Hippocampal formation (tissue), 2 donors: ENCODE measurements at places on chromosomes 16 and 17.

DNA sequence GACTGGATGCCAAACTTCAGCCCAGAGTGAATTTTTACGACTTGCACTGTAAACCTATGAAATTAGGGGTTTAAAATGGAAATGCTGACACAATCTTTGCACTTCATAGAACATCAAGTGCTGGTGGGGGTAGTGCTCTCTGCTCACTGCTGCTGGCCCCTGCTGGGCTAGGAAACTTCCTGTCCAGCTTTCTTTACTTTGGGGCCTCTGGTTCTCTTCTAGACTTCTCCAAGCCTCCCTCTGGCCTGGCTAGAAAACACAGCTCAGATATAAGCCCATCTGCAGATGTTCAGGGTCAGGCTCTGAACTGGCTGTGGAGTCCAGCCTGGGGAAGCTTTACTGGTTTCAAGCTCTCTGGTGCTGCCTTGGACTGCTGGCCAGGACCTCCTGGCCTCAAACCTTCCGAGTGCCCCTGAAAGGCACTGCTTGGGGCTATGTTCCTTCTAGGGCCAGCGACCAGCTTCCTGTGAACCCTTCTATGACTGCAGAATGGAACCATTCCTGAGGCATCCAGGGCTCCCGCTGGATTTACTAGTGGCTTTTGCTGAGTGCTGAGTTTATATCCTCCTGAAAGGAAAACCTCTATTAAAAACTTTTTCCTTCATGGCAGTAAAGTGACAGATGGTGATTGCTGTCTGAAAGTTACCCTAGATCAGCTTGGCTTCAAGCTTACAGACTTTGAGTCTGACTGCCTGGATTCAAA, 59.4 kb downstream of the TBX4 start:
- DNase-seq: no peak

GRCh38 chr16:75109732-75110243, 6.8 kb downstream of the LDHD start:
- peak; percentile 24 for DNase-seq

- DNase-seq: no peak
Observed at GRCh38 chr17:76422406-76422805, 30.5 kb downstream of the UBE2O start.

GRCh38 chr17:31158746-31159377, 64.1 kb downstream of the NF1 start:
- no peak for DNase-seq

- no peak for DNase-seq
Observed at GRCh38 chr16:27526180-27526579, 23.5 kb downstream of the GTF3C1 start.

GRCh38 chr17:62751060-62751691, 56.9 kb downstream of the MARCHF10 start:
- DNase-seq: no peak

GRCh38 chr17:16987830-16988601, 16.1 kb upstream of the TNFRSF13B start:
- peak; percentile 59 for DNase-seq

DNA sequence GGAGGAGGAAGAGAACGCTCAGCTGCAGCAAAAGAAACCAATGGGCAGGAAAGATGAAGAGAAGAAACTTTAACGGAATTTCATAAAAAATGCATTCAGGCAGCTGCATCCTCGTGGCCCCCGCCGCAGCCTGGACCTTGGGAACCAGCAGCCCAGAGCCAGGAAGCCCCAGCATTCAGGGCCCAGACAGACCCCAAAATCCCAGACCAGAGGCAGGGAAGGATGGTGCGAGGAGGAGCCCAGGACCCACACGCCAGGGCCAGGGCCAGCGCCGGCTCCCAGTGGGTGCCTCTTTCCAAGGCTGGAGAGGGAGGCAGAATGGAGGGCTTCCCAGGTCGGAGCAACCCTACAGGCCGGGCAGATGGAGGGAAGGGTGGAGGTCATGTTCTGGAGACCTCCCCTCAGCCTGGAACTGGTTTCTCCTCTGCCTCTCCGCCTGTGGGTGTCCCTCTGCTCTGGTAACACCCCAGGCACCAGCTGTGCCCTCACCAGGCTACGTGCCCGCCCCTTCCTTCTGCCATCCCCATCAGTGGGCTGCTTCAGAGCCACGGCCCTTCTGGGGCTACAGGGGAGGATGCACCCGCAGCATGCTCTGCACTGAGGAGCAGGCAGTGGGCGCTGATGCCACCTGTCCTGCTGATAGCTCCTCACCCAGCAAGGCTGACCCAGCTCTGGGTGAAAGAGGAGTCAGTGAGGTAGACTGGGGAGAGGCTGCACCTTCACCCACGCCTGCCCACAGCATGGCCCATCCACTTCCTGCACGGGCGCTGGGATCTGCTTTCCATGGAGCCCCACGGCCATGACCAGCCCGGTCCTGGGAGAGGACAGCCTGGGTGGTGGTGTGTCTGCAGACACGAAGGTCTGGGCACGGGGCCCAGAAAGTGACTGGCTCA, 1.2 kb upstream of the MIF4GD start:
- no peak for DNase-seq

DNA sequence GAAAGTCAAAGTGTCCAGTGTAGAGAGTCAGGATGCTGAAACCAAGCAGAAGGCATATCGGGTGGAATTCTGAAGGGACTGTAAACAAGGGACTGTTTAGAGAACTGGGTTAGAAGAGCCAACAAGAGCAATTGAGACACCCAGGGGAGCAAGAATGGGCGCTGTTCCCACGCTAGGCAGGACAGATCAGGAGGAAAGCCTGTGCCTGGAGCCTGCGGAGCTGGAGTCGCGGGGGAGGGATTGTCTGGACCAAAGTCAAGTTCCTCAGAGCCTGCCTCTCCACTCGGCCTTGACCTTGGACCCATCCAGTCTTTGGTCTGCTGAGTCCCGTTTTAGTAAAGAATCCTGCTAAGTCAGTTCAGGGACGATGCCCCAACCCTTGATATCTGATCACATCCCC, 14.7 kb upstream of the KLHL36 start:
- no peak for DNase-seq

GRCh38 chr17:27566671-27567562, 64.1 kb upstream of the LGALS9 start:
- no peak for DNase-seq

DNA sequence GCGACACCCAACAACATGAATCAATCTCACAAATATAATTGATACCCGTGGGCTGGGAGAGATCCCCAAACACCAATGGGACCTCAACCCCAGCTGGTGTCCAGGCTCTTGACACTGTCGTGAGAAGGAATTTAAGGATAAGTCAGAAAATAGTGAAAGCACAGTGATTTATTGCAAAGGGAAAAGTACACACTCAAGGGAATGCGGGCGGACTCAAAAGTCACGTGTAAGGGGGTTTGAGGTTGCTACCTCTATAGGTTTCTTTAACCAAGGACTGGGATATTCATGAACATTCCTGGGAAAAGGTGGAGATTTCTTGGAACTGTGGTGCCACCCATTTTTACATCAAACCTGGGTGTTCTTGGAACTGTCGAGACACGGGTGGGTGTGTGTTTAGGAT, 6.3 kb upstream of the ZDHHC7 start:
- no peak for DNase-seq

DNA sequence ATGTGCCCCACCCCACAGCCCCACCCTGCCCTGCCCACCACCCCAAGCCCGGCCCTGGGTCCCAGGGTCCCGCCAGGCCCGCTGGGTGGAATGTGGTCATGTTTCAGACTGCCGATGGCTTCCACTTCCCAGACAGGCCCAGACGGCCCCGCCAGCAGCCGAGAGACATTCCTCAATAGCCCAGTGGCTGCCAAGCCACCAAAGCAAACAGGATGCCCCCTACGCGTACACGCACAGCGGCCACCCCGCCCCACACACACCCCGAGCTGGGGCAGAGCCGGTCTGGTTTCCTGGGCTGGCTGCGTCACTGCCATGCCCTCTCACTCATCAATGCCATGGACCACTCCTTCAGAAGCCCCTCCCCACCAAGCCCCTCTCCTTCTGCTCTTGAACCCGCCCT, 1.2 kb upstream of the KRT17 start:
- no peak for DNase-seq

GRCh38 chr16:3112058-3112880, at the start of gene ZNF205:
Gene ZNF205 (plus strand): TSS chr16:3112586. CDS start chr16:3113431, 845 bp downstream.
- peak; percentile 37 for DNase-seq

DNA sequence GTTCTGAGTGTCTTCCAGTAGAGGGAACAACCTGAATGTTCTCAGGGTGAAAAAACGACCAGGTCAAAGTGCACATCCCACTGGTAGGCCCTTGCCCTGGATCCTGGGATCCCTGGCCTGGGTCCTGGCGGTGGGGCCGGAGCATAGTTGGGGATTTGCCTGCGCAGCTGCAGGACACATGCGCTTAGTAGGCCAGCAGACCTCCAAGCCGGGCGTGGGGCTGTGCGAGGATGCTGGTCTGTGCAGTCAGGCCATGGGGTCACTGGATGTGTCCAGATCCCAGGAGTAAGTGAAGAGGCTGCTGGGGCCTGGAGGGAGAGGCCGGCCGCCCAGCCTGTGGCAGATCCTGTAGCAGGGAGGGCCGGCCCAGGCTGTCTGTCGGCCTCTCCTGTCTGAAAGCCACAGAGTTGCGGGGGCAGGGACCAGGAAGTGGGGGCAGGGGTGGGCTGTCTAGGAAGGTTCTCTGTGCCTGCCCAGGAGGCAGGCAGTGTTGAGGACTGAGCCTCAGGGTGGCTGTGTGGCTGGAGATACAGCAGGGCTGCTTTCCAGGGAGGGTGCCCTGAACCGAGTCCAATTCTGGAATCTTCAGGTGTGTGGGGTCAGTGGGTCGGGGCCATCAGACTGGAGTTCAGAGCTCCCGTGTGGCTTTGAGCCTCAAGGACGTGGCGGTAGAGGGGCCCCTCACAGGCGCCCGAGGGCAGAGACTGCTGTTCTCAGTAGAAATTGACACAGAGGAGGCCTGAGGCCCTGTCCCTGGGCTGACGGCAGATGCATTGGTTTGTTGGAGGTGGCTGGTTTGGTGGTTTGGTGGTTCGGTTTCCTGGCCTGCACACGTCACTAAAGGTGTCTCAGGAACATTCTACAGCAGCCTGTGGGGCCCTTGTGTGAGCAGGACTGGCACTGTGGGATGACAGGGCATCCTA, 17.2 kb upstream of the NUDT16L1 start:
- DNase-seq: no peak

GRCh38 chr17:35745246-35745645, 7.8 kb downstream of the GAS2L2 start:
- DNase-seq: no peak

GRCh38 chr17:46154151-46154816, 38.9 kb downstream of the KANSL1 start:
- no peak for DNase-seq

- DNase-seq: no peak
Observed at GRCh38 chr16:79312502-79312901, 288.0 kb downstream of the MAF start.
